CD4-positive, alpha-beta T cell treated with Interferon alpha-2 for 1 hour (primary cell): ENCODE measurements at places on chromosomes 5 and 9.

DNA sequence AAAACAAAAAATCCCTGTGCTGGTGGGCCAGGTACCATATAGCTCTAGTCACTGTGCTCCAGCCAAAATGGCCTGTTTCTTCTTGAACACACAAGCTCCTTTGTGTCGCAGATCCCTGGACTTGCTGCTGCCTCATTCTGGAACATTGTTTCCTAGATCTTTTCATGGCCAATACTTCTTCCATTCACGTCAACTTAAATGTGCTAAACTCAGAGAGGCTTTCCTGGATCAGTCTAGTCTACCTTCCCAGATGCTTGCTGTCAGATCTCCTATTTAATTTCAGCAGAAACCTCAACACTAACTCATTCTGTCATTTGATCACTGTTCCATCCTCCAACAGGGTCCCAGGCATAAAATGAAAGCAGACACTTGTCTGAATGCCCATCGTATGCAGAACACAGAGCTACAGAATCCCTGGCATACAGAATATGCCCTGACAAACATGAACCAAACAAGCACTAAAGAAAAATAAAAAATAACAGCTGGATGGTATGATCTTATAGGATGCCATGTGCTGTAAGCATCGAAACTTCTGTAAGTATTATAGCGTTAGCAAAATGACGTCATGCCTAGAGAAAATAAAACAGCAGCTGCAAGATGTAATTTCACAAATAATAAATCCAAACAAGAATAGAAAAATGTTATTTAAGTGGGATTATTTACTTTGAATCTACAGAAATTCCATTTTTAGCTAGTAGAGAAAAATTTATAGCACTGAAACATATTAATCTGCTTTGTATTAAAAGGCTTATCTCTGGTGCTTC is 403.7 kb upstream of the DAP start:
- no peak for DNase-seq

DNA sequence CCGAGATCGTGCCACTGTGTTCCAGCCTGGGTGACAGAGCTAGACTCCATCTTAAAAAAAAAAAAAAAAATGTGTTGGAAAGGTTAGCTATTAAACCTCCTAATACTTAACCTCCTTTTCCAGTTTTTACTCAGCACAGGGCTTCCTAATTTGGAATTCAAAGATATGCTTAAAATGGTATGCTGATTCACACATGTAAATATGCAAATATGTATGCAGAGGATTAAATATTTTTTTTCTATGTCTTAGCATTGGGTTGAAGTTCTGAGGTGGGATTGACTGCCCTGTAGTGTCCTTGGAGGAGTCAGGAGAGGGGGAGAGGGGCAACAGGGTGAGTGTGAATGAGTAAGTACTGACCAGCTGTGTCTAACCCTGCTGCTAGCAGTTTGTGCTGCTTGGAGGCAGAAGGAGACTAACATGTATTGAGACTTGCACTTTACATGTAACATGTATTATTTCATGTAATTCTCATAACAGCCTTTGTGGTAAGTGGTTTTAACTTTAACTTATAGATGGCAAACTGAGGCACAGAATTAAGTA is 63.2 kb downstream of the SLC44A1 start:
- DNase-seq: no peak

DNA sequence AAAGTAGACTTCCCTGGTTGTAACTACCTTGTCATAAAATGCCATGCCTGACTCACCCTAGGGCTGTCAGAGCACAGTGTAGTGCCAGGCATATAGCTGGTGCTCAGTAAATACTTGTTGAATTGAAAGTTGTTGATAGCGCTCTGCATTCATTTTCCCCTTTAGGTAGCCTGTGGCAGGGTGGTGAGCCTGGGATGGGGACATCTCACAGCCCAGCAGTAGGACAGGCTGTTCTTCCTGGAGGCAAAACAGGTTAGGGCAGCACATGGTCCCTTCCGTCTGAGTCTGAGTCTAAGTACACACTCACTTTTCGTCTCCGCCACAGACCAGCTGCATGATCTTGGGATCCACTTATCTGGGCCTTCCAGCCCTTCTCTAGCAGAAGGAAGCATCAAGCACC is 401.9 kb downstream of the ZSWIM6 start:
- DNase-seq: no peak

DNA sequence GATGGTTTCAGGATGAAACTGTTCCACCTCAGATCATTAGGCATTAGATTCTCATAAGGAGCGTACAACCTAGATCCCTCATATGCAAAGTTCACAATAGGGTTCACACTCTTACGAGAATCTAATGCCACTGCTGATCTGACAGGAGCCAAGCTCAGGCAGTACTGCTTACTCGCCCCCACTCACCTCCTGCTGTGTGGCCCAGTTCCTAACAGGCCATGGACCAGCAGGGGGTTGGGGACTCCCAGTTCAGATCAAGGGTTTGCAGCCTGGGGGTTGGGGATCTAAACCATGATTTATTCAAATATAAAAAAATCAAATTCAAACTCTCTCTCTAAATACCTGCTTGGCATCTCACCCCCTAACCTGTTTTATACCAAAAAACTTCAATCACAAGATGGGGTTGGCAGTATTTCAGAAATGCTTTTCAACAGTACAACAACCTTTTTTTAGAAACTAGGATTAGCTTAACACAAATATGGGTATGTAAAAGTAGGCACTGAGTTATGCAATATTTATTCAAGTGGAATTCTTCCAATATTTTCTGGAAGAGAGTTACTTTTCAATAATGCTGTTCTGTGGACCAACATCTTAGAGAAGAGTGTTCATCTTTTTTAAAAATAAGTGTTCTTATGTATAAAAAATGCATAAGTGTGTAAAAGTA is 30.1 kb upstream of the SLC12A2 start:
- DNase-seq: no peak

- no peak for DNase-seq
Observed at GRCh38 chr9:106860721-106861639, 2.0 kb upstream of the ZNF462 start.
